Activated CD4-positive, alpha-beta T cell treated with anti-CD3 and anti-CD28 coated beads for 4 hours (primary cell): ENCODE measurements at places on chromosomes 13 and 19.

- no peak for DNase-seq
These were observed 8.6 kb downstream of the TNFAIP8L1 start for GRCh38 chr19:4647676-4648644.

DNA sequence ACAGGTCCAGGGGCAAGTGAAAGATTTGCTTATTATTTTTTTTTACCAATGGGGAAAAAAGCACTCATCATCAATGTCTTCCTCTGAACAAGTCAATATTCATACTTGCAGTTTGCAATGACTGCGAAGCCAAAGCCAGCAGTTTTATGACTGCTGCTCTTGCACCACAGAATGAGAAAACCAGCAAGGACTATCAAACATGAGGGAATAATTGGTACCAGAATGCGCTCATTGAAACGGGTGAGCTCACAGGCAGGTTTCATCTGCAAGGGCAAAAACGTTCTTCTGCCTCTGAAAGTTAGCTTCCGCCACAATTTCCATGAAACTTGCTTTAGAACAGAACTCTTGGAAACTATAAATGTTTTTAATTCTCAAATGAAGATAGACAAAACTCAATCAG is 5.5 kb downstream of the DLEU7 start:
- DNase-seq: no peak

GRCh38 chr13:113666329-113666670 is 719 bp upstream of the GRK1 start:
- DNase-seq: no peak

GRCh38 chr19:46925548-46925950 is 64.8 kb downstream of the ARHGAP35 start:
- DNase-seq: no peak

GRCh38 chr19:1141944-1142343 is 32.1 kb downstream of the SBNO2 start:
- DNase-seq: no peak

GRCh38 chr19:7303470-7303869 is 9.3 kb upstream of the INSR start:
- no peak for DNase-seq

DNA sequence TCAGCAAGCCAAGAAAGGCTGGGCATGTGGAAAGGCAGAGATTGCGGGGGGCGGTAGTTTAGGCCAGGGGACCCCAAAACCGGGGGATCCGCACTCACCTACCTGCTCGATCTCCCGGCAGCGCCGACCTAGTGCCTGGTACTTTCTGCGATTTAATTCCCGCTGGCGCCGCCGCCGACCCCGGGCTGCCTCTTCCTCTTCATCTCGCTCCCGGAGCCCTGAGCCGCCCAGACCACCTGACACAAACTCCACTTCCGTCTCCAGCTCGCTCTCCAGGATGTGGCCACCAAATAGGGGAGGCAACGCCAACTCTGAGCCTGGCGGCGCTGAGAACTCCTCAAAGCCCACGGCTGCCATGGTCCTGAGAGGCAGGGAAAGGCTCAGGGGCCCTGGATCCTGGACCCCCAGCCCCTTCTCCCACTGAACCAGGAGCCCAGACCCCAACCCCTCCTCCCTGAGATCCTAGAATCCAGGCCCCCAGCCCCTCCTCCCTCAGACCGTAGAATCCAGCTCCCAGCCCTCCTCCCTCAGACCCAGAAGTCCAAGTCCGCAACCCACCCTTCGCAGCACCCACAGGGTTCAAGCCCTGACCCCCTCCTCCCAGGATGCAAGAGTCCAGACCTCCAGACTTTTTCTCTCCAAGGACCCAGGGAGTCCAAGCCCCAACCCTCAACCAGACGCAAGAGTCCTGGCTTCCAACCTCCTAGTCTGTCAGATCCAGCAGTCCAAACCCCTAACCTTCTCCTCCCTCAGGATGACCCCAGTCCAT is 933 bp downstream of the TFPT start:
- DNase-seq: peak; percentile 23

GRCh38 chr13:67643516-67644055 is 413.4 kb upstream of the PCDH9 start:
- DNase-seq: no peak

DNA sequence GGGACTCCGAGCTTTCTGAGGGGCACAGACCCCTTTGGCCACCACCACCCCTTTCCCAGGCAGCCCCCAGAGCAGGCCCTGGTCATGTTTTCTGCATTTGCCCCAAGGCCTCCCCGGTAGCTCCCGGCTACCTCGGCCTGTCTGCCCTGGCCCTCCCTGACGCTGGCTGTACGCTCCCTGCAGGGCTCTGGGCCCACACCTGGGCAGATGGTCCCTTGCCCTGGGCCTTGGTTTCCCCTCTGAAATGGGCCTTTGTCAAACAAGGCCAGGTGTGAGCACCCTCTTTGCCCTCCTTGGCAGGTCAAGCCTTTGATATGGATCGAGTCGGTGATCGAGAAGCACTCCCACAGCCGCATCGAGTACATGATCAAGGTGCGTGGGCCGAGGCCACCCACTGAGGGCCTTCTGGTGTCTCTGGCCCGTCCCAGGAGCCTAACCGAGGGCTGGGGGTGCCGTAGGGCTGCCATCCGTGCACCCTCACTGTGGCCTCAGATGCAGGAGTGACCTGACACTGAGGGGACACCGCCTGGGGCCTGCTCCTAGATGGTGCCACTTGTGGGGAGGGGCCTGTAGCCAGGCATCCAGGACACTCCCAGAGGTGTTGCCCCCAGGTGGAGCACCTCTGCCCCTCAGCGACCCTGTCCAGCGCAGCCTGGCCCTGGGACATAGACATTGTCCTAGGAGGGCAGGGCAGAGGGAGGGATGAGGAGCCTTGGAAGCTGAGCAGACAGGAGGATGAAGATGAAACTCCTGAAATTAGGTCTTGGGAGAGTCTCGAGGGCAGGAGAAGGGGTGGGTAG is 30.3 kb downstream of the AP1M1 start:
- no peak for DNase-seq

GRCh38 chr13:32902029-32902780 is 114.0 kb upstream of the KL start:
- no peak for DNase-seq

- DNase-seq: no peak
These were observed 19.5 kb downstream of the CCDC70 start for GRCh38 chr13:51881296-51881695.

- no peak for DNase-seq
These were observed 2.7 kb downstream of the GYS1 start for GRCh38 chr19:48990400-48990799.

DNA sequence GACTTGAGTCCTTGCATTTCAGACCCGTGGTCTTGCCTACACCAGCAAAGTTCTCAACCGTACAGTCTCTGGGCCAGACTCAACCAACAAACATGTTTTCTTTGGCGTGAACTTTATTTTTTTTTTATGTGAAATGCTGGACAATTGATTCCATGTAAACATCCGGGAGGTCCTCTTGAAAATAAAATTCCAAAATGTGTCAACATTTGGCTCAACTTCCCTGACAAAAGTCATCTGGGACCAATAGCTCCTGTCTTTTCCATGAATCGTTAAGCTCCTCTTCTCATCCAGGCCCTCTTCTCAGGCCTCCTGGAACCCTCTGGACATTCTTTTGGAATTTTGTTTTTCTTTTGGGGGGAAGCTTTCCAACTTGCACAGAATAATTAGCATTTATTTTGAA is 2.7 kb downstream of the ALDH16A1 start:
- DNase-seq: no peak

- no peak for DNase-seq
These were observed 10.9 kb downstream of the NCR1 start for GRCh38 chr19:54916822-54917221.

DNA sequence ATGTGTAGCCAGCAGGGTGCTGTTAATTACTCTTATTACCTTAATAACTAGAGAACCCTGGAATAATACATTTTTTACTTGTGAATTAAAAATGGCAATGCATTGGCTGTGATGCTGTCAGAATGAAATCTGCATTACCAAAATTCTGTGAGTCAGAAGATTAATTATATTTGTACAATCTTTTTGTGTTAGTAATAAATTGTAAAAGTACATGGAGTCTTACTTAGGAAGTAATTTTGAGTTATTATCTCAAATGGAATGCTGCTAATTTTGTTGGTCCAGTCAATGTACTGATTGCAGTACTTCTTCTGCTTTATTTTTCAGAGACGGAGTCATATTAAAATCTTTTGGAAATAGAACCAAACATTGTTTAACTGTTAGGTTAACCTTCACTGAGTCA is 152.0 kb upstream of the SLC10A2 start:
- DNase-seq: no peak

DNA sequence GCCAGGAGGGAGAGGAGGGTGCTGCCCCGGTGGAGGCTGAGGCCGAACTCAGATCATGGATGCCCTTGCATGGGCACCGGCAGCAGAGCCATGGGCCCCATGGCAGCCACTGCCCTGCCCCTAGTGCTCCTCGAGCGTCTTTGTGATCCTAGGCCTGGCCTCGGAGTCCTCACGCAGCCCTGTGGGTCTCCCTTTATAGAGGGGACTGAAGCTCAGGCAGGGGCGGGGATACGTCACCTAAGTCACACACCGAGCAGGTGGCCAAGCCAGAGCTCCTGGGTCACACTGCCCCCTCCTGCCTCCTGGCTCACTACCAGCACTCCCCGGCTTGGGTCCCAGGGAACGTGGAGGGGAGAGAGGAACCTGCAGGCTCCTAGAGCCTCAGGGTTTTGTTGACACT is 28.7 kb downstream of the DHX34 start:
- DNase-seq: no peak
